HEK293T (cell line): ENCODE measurements at places on chromosomes 5 and 9.

- no peak for DNase-seq
Measured at GRCh38 chr5:127834554-127834953, 131.4 kb downstream of the CCDC192 start.

DNA sequence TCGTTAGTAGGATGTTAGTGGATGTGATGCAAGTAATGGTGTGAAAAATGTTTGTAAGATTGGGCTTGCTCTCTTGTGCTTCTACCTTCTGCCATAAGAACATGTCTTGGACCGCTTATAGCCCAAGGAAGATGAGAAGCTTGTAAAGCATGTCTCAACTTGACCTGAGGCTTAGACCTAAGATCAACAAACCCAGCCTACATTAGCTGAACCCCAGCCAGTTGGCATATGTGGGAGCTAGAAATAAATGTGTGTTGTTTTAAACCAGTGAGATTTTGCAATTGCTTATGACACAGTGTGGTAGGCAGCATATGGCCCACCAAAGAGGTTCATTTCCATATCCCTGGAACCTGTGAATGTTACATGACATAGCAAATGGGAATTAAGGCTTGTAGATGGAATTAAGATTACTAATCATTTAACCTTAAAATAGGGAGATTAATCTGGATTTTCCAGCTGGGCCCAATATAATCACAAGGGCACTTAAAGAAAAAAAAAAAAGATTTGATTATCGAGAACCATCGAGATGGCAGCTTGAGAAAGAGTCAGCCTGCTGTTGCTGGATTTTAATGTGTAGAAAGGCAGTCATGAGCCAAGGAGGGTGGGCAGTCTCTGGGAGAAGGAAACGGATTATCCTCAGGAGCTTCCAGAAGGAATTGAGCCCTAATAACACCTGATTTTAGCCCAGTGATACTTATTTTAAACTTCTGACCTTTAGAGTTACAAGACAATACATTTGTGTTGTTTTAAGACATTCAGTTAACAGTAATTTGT, 27.3 kb upstream of the EDIL3 start:
- DNase-seq = no peak

GRCh38 chr9:4798281-4799032, 5.7 kb downstream of the RCL1 start:
- DNase-seq = no peak

DNA sequence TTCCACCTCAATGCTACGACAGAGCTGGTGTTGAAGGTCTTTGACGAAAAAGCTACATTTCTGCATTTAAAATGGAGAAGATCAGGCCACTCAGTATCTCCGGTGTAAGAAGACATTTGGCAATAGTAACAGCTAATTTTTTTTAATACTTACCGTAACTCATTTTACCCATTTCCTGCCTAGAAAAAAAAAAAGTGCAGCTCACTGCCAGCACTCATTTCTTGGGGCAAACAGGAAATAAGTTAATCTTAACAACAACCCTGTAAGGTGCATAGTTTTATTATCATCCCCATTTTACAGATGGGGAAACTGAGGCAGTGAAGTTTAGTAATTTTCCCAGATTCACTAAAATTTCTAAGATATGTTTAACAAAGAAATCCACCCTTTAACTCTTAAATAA, 27.4 kb upstream of the KCNMB1 start:
- no peak for DNase-seq

- DNase-seq = no peak
Measured at GRCh38 chr9:114087721-114088120, 9.6 kb upstream of the AMBP start.

DNA sequence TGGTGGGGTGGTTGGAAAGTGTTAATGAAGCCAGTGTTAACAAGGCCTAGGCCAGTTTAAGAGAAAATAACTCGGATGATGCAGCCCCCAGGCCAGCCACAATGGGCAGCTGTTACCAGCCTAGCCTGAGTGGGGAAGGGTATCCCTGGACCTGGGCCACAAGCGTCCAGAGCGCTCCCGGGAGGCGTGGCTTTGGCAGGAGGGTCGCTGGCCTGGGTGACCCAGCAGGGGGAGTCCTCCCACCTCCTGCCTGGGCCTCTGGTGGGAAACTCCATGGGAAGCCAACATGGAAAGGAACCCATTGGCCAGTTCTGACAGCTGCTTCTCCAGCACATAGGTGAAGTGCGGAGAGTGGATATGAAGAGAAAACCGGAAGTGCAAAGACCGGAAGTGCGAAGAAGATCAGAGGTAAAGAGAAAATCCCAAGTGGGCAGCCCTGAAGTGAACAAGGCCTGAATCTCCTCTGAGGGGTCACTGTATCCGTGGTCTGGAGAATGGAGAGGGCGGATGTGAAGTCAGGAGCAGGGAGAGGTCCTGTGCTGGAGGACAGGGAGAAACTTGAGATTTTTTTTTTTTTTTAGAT, 79.0 kb downstream of the ADCY2 start:
- no peak for DNase-seq

GRCh38 chr9:117744369-117744768, 40.2 kb downstream of the TLR4 start:
- DNase-seq = no peak

DNA sequence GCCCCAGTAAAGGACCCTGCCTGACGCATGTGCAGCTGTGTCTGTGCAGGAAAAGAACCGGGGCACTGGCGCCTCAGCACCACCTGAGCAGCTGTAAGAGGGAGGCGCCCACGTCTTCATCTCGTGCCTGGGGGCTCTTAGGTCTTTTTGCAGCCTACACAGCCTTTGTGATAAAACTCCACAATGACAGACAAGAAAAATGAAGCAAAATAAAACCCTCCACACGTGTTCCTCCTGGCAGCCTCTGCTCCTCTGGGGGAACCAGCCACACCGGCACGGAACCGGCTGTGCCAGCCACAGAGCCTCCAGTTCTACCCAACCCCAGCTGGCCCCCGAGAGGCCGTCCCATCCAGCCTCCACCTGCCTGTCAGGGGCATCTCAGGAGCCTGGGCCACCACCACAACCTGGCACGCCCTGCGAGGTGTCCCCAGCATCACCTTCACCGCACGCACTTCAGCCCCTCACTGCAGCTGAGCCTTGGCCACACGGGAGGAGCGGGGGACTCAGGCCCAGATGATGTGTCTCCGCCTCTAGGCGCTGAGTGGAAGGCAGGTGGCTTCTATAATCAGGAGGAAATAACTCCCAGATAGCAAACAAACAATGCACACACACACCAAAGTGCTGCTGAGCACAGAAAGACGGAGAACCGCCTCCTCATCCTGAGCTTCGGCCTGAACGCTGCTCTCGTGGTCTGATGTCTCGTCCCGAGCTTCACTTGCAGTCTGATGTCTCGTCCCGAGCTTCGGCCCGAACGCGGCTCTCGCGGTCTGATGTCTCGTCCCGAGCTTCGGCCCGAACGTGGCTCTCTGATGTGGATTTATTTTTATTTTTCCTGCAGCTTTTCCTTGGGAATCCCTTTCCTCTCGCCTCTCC, 28.6 kb upstream of the NSMF start:
- no peak for DNase-seq

DNA sequence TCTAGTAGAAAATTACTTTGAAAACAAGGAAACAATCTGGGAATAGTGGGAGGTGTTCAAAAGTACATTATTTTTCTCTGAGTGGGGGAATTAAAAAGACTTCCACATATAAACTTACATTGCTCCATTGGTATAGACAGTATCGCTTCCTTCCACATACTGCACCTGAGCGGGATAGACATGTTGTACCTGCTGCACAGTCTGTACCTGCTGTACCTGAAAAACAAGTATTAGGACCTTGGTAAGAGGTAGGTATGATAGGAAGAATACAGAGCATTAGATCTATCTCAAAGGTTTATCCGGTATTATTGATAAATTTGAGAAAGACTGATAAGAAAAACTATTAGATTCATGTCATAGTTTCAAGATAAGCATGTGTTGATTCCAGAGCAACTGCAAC, 179.3 kb downstream of the RFX3 start:
- DNase-seq = no peak

DNA sequence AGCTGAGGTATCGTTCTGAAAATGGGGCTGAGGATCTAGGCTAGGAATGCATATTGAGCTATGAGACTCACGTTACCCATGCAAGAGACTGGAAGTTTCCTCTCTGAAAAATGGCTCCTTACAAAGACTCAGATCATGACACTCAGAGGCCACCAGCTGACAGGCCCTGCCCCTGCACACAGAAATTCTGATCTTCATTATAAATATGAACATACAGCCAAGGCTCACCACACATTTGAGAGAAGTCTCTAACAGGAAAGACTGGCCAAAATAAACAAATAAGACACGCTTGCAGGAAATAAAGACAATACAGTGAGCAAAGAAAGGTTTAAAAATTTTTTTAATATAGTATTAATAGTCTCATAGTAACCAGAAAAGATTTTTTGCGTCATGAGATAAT, 365.9 kb downstream of the NFIB start:
- DNase-seq = no peak

- DNase-seq = no peak
Measured at GRCh38 chr5:139638736-139639618, 9.2 kb upstream of the CXXC5 start.

GRCh38 chr5:27216367-27216950, 178.1 kb upstream of the CDH9 start:
- no peak for DNase-seq

GRCh38 chr5:4720831-4721230, 419.3 kb upstream of the ADAMTS16 start:
- no peak for DNase-seq

DNA sequence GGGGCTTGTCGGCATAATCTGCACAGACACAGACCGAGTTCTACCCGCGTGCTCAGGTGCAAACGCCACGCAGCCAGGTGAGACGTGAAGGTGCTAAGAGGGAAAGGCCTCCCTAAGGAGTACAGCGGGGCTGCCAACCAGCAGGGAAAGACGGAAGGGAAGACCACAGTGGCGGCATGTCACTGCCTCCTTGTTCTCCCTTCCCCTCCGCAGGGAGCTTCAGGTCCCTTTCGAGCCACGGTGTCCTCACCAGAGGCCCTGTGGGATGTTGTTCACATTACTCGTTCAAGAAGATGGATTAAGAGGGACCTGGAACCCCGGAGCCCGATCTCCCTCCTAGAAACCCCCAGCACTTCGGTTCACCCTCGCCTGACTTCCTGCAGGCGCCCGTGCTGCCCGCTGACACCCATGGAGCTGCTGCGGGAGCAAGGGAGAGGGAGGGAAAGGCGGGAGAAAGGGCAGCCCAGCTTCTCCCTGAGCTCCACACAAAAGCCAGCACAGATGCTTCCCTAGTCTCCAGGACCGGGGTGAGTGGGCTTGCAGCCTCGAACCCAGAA, 686 bp downstream of the BRD9 start:
- peak; percentile 36 for DNase-seq

- DNase-seq = no peak
Measured at GRCh38 chr5:59003124-59003523, 420.2 kb downstream of the RAB3C start.

DNA sequence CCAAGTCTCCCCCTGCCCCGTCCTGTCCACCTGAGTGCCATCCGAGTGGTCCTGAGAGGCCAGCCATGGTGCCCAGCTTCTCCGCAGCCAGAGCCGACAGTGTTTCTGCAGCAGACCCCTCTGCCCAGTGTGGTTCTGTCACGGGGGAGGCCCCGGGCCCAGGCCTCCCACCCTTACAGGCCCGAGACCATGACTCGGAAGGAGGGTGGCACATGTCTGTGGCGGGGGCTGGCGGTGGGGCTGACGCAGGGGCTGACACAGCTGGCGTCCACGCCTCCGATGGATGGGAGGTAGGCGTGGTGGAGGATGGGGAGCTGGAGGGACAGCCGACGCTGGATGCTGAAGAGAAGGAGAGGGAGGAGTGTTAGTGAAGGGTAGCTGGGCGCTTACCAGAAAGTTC, 35.0 kb upstream of the TBC1D2 start:
- no peak for DNase-seq

GRCh38 chr9:129235041-129235930, 57.2 kb upstream of the IER5L start:
- DNase-seq = no peak

GRCh38 chr9:114099669-114100270, 678 bp upstream of the KIF12 start:
- DNase-seq = no peak

GRCh38 chr5:91090995-91091394, 292.1 kb downstream of the ARRDC3 start:
- no peak for DNase-seq

DNA sequence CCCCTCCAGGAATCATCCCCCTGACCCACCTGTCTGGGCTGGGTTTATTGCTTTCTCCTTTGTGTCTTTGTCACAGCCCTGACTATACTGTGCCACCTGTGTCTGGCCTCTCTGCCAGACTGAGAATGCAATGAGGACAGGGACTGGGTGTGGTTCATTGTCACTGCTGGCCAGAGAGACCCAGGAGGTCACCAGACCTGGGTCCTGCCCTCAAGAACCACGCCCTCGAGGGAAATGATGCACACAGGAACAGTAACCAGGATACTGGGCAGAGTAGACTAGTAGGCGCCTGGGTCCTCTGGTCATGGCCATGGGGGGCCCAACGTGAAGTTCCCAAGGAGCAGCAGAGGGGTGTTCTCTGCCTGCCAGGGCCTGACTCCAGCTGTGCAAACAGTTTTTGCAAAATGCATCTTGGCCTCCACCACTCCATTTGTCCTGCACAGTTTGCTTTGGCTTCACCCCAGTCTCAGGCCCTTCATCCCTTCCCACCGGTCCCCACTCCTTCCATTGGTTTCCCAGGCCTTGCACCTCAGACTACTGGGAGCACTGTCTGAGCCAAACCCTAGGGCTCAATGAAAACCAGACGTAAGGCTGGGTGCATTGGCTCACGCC, 17.8 kb downstream of the RGS3 start:
- no peak for DNase-seq

GRCh38 chr5:42268630-42269029, 154.6 kb upstream of the GHR start:
- DNase-seq = no peak

DNA sequence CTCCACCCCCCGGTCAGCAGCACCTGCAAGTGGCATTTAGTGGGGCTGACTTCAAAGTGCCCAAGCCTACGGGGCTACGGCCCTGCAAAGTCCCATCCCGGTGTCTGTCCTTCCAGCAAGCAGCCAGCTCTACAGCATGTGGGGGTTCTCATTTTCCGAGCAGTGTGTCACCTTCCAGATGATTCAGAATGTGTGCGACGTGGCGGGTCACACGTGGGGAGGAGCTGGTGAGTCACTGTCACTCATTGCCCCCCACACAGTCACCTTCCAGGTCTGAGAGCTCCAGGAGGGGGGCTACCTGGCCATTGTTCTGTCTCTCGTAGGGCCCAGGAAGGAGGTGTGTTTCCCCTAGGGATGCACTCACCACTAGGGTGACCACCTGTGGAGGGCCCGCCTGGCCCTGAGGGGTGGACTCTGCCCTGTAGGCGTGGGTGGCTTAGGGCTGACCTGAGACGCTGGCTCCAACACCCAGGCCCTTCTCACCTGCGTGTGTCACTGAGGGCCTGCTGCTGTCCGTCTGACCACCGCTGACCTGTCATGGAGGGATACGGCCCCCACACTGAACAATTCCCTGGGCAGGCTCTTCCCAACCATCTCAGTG, 70.2 kb downstream of the SEMA4D start:
- DNase-seq = no peak

- DNase-seq = no peak
Measured at GRCh38 chr5:1481266-1481958, 36.2 kb upstream of the SLC6A3 start.
